ENCODE measurements at places on chromosomes 13 and 19. TPM values are rescaled to one million over a fixed set of nuclear protein-coding genes. Genes with fewer than 3 reads are reported as not detected.

The CD79A gene
- total RNA-seq: not detected

The LINGO3 gene
- total RNA-seq: not detected

The GGN gene
- total RNA-seq: 2.5 TPM

DNA sequence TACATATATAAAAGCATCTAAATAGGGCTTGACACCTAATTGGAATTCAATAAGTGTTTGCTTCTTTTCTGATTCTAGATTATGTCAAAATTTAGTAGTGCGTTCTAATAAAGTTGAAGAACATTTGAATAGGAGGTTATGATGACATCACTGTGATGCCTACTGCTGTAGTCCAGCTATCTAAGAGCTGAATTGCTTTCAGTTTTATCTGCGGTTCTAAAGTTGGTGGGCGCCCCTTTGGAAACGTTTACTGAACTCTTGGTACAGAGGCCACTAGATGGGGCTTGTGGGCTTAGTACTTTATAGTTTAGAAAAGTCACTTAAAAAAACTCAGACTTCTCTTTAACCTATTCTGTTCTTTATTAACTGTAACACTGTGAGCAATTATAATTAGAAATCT is 776.9 kb downstream of the GPC5 start:
- DNase-seq: peak; percentile 1

The LILRB5 gene
- total RNA-seq: not detected

- no peak for DNase-seq
These were observed 43.1 kb downstream of the CNMD start for GRCh38 chr13:52696566-52696965.

The ZNF667 gene
- not detected for total RNA-seq

GRCh38 chr19:35414442-35414841 is 33.6 kb upstream of the FFAR2 start:
- DNase-seq: no peak

Measured in Caki2 (cell line).